ENCODE measurements at places on chromosomes 7 and 10.

DNA sequence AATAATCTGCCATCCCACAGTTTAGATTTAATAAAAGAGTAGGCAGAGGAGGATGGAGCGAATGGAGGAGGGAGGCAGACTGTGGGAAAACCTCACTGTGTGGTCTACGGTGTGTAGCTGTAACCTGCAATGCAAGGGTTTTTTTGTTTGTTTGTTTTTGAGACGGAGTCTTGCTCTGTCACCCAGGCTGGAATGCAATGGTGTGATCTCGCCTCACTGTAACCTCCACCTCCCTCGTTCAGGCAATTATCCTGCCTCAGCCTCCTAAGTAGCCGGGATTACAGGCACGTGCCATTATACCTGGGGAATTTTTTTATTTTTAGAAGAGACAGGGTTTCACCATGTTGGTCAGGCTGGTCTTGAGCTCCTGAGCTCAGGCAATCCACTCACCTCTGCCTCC lies 184.6 kb upstream of the PLXNA4 start:
- DNase-seq, result no peak

DNA sequence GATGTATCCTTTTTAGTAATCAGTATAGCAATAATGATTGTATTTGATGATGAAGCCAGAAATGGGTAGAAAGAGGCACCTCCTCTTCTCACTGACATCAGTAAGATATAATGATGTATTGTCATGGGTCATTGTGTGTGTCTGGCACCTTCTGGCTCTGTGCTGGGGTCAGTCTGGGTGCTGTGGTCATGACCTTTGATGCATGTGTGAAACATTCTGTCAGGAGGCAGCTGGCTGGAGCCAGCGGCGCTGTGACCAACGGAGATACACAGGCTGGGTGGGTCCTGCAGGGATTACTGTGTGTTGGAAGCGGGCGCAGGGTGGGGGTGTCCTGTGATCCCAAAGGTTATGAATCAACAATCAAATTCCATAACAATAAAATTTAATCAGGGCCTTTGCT lies 35.2 kb downstream of the EEPD1 start:
- no peak for DNase-seq

DNA sequence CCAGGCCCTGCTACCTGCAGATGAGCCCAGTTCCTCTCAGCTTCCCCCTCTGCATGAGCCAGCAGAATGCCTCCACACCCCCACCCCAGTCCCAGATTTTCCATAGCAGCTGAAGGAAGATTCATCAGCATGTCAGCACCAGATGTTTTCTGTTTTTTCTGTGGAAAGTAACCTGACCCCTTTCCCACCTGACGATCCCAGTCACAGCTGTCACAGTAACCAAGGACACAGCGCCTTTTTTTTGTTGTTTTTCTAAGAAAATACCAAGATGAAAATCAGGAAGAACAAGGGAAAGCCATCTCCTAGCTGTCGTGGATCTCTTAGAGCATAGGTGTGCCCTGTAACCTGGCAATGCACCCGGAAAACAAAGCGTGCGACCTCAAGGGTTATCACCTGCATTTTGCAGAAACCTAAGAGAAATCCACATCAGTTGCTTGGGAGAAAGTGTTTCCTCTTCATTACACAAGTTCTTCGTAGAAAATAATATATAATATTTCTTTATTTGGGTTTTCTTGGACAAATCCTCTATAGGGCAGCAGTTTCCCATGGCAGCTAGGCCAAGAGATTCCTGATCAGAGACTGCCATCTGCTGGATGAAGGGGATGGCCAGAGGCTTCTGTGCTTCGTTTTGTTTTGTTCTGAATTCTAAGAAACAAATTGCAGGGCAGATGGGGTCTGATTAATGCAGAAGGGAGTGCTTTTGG lies 401.9 kb downstream of the TNS3 start:
- peak; percentile 54 for DNase-seq

GRCh38 chr10:112809736-112810135 lies 140.3 kb upstream of the TCF7L2 start:
- no peak for DNase-seq

DNA sequence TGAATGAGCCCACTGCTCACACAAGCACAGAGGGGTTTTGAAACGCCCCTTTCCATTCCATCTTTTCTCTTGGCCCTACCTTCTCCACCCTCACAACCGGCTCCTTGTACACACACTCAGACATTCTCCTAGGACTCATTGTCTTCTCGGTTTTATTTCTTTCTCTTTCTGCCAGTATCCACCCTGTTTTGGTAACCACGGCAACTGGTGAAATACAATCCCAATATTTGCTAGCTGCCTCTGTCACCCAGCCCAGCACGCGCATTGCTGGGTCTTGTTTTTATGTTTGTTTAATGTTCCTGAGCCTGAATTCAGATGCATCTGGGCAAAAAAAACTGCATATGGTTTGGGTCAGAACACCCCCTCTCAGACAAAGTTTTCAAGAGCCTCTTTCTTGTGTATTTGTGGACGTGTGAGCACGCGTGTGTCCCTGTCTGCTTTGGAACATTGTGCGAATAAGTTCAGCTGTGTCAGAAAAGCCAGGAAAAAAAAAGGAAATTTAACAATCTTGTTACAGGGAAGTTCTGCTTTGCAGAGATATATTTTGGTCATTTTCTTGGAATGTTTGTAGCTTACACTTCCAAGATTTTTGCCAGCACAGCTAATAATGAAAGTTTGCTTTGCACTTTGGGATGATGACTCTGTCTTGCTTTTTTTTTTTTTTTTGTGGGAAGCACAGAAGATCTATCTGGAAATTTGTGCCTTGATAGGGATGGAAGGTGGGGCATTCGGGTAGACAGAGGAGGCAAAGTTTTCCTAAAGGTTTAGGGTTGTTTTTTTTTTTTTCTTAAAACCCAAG lies 225.9 kb downstream of the TRIL start:
- DNase-seq, result no peak

DNA sequence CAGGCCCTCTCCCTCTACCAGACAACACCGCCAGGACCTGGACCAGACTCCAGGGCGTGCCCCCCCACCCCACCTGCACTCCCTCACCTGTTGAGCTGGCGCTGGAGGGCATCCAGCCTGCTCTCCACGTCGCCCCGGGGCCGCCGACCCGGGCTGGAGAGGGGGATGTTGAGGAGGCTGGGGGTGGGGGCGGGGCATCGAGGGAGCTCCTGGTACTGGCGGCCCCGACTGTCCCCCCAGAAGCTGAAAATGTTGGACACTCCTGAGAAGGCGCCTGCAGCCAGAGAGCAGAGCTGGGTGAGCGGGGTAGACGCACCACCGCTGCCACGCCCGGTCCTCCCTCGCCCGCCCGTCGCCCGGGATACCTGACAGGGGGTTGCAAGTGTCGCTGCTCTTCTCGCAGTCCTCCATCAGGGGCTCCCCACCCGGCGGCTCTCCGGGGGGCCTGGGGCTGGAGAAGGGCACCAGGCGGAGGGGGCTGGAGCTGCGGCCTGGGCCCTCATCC lies 30.8 kb downstream of the KCNH2 start:
- peak; percentile 33 for DNase-seq

GRCh38 chr10:124414076-124414475 lies 4.6 kb downstream of the OAT start:
- no peak for DNase-seq

DNA sequence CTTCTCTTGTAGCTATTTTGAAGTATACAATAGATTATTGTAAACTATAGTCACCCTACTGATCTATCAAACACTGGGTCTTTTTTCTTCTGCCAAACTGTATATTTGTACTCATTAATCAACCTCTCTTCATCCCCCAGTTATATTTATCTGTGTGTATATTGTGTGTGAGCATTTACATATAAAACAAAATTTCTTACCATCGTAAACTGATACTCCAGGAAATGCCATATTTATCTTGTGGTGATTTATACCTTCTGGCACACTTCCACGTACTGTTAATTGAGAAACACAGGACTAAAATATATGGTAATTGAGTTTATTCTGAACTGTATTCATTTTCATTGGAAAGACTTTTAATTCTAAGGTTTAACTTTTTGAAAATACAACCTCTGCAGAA lies 18.9 kb downstream of the ANLN start:
- no peak for DNase-seq

DNA sequence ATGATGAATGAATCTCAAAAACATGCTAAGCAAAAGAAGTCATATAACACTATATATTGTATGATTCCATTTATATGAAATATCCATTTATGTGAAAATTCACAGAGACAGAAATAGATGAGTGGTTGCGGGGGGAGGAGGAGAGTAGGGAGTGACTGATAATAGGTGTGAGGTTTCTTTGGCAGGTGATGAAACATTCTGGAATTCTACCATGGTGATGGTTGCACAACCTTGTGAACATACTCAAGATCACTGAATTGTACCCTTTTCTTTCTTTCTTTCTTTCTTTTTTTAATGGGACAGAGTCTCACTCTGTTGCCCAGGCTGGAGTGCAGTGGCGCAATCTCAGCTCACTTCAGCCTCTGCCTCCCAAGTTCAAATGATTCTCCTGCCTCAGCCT lies 10.7 kb downstream of the SVOPL start:
- DNase-seq, result no peak

GRCh38 chr10:7186387-7187018 lies 224.3 kb downstream of the SFMBT2 start:
- DNase-seq, result no peak

GRCh38 chr10:119416855-119417254 lies 125.7 kb downstream of the RGS10 start:
- DNase-seq, result peak; percentile 63

DNA sequence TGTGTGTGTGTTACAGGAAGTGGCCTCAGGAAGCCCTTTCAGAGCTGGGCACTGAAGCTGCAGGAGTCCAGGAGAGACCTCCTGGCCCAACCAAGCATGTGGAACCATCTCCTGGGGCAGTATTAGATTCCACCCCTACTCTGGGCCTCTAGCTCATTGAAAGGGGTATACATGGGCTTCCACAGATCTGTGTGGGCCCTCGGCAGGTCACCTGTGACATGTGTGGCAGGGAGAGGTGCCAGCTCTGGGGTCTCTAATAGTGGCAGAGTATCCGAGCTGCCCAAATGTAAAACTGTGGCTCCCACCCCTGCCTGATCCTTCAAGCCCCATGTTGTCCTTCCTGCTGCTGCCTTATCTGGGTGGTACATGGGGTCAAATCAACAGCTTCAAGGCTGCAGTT lies 144.1 kb downstream of the GLCCI1 start:
- DNase-seq, result no peak

DNA sequence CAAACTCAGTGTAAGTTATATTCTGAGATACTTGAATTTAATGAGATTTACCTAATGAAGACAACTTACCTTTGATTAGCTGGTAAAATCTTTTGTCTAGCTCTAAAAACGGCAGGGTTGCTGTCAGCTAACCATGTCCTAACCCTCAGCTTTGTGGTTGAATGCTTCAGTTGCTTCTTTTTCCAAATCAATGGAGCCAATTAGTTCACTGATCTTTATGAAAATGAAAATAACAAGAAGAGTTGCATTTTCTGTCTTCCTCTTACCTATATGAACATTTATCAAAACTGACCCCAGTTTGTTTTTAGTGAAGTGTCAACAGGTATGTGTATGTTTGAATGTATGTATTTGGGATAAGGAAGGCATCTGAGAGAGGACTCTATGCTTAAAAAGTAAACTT lies 253.1 kb upstream of the MTPN start:
- DNase-seq, result no peak

- no peak for DNase-seq
Measured at GRCh38 chr7:28217143-28217542, 36.5 kb upstream of the JAZF1 start.

DNA sequence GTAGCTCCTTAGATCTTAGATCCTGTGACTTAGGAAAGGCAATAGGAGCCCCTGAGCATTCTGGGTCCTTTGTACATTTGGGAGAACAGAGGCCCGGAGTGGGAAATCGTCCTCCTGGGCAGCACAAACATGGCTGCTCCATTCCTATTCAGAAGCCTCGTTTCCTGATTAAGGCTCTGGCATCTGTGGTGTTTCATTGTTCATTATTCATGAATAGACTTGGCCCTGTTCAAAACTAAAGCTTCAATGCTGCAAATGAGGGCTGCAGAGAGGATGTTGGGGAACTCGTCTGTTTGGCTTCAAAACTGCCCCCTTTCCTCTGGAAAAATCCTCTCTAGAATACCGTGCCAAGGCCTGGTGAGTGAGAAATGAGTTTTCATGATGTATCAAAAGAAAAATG lies 3.4 kb upstream of the HTRA1 start:
- DNase-seq, result no peak

GRCh38 chr10:33805831-33806230 lies 471.4 kb upstream of the NRP1 start:
- DNase-seq, result no peak

GRCh38 chr7:45920502-45921380 lies at the start of gene IGFBP3:
Gene IGFBP3 (minus strand): TSS chr7:45921272. CDS start chr7:45921140, 132 bp downstream.
- DNase-seq, result no peak

DNA sequence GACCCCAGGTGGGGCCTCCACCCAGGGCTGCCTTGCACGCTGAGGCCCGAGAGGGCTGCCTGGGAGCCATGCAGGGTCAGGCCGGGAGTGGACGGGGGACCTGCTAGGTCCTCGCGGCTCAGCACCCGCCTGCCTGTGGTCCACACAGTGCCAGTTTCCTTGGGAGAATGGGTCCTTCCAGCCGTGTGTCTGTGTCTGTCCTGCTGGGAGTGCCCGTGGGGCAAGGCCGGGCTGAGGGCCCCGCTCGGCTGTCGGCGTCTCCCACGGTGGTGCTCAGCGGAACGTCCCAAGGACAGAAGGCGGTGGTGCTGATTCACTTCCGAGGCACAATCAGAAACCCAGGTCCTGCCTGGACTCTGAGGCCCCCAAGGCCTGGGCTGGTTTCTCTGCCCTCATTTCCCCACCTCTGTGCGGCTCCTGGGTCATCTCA lies 23.2 kb upstream of the GTPBP4 start:
- DNase-seq, result no peak

DNA sequence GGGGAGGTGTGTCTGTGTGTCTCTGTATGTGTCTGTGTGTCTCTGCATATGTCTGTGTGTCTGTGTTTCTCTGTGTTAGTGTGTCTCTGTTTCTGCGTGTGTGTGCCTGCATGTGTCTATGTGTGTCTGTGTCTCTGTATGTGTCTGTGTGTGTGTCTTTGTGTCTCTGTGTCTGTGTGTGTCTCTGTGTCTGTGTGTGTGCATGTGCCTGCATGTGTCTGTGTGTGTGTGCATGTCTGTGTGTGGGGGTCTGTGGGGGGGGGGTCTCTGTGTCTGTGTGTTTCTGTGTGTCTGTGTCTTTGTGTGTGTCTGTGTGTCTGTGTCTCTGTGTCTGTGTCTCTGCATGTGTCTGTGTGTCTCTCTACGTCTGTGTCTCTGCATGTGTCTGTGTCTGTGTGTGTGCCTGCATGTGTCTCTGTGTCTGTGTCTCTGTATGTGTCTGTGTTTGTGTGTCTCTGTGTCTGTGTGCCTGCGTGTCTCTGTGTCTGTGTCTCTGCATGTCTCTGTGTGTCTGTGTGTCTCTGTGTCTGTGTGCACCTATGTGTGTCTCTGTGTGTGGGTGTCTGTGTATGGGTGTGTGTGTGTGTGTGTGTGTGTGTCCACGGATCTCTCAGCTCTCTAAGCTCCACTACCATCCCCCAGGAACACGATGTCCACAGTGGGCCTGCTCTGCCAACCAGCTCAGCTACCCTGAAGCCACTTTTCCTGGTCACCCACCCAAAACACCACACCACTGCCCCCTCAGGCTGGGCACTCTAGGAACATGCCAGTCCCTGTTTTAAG lies 41.7 kb downstream of the RASGEF1A start:
- no peak for DNase-seq

- no peak for DNase-seq
Measured at GRCh38 chr7:84916161-84916560, 270.7 kb downstream of the SEMA3D start.

Data from liver (tissue), 10 donors.